Esophagus mucosa (tissue), 1 donor: ENCODE measurements at places on chromosomes 7 and 10.

DNA sequence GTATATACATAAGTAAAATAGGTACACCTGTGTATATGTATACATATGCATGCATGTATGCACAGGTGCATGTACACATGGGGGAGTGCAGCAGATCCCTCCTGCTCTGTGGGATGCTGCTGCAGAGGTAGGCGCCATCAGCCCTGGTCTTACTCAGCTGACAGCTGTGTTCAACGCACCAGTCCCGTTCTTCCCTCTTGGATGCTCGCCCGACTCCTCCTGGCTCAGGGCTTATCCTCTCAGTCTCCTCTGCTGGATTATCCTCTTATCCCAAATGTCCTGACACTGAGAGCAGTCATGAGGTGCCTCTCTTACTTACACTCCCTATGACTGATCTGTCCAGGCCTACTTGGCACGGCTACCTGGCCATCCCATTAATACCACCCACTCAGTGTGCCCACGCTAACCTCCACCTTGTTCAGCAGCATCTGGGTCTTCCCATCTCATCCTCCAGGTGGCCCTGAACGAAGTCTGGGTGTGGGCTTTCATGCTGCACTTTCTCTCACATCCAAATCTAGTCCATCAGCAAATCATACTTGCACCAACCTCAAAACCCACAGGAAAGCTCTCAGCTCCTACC, 357.1 kb downstream of the TCERG1L start:
- no peak for ATAC-seq

DNA sequence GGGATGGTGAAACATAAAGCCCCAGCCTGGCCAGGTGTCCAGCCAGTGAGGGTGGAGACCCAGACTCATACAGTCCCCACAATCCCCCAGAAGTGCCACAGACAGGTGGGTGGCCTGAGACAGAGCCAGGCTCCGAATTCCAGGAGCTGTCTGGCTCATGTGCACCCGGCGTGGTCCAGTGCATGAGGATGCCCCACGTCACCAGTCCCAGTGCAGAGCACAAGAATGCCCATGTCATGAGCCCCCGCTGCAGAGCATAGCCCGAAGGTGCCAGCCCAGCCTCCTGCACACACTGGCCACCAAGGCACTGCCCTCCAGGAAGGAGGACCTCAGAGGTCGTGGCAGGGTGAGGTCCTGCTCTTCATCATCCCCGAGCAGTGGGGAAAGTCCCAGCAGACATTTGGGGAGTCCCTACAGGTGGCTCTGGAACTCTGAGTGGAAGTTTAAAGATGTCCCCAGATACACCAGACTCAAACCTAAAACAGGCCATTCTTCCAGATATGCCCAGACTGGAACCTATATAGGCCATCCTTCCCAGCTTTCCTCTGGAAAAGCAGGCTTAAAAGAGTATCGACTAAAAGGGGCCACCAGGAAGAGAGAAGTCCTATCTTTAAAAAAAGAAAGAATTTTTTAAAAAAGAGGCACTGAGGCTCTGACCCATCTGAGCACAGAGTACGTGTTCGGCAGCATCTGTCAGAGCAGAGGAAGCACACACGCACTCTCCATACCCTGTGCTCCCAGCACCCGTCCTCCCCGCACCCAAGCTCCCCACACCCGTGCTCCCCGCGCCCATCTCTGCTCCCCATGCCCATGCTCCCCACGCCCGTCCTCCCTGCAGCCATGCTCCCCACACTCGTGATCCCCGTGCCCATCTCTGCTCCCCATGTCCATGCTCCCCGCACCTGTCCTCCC, 11.5 kb downstream of the DIP2C start:
- ATAC-seq: no peak

DNA sequence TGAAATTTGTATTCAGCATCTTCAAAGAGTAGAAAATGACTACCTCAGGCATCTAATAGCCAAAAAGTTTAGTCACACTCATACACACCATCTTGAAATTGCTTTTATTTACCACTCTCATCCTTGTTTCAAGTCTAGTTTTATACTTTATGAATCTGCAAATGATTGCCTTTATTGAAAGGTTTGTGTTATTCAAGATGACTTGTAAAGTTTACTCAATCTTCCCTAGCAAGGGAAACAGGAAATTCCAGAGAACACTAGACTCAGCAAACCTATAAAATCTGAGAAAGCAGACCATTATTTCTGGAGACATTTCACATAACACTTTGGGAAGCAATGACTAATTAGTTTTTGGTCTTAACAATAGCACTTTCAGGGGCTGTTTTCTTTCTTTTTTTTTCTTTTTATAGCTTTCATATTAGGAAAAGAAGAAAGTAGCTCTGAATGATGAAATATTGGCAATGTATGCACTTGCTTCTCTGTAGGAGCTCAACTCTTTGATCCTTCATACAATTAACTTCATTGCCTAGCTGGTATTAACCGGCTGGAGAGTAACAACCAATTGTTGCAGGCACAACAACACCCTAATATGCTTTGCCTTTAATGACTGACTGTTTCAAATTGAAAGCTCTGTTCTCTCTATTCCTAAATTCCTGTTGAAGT, 68.9 kb upstream of the HDAC9 start:
- no peak for ATAC-seq

GRCh38 chr10:31765541-31765940, 163.1 kb downstream of the ARHGAP12 start:
- ATAC-seq: no peak

- ATAC-seq: no peak
Measured at GRCh38 chr7:110841840-110842545, 248.9 kb upstream of the LRRN3 start.

GRCh38 chr7:29193316-29194205, 1.0 kb upstream of the CHN2 start:
- peak; percentile 22 for ATAC-seq

- peak; percentile 55 for ATAC-seq
Measured at GRCh38 chr10:121754666-121755065, 156.4 kb upstream of the FGFR2 start.

DNA sequence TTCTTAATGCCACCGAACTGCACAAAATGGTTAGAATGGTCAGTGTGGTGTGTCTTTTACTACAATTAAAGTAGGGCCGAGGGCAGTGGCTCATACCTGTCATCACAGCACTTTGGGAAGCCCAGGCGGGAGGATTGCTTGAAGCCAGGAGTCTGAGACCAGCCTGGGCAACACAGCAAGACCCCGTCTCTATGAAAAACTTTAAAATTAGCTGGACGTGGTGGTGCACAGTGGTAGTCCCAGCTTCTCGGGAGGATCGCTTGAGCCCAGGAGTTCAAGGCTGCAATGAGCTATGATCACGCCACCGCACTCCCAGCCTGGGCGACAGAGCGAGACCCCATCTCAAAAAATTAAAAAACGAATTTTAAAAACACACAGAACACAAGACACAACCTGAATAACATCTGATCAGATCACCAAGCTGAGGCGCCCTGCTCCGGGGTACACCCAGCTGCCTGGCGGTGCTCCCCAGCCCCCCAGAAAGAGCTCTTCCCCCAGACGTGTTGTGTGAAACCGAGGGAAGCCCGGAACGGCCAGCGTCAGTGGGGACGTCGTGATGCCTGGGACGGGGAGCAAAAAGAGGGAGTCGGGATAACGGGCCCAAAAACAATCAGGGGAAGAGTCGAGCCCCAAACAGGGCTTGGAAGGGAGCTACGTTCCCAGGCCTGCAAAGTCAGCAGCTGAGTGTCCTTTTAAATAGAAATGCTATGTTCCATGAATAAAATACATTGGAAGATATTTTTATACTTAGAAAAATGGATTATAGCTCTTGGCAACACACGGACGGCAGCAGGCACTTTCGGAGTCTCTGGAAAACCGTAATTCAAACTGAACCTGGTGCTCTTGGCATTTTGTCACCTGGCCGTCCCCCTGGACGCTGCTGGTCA, 80.7 kb upstream of the PDGFA start:
- no peak for ATAC-seq

DNA sequence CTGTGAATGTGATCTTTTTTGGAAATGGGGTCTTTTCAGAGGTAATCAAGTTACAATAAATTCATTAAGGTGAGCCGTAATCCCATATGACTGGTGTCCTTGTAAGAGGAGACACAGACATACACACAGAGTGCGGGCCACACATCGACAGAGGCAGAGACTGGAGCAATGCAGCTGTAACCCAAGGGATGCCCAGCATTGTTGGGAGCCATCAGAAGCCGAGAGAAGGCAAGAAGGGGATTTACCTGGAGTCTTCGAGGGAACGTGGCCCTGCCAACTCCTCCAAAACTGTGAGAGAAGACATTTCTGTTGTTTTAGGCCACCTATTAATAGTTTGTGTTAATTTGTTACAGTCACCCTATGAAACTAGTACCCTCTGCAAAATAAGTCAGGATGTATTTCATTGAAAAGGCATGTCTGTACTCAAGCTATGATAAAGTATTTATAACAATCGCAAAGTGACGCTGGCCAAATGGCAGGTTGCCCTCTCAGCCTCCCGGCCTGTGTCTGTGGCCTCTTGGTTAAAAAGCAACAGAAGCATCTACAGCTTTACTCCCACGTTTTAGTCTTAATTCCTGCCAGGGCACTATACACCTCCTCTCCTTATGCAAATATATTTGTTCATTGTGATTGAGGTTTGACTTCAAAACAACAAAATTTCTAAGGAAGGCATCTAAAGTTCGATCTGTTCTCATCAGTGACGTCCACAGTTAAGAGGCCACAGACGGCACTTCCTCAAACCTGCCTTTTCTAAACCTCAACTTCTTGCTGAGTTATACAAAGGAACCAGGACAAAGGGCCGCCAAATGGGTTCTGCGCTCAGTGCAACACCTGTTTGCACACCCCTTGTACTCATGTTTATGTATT, 46.8 kb downstream of the HIPK2 start:
- ATAC-seq: peak; percentile 43

DNA sequence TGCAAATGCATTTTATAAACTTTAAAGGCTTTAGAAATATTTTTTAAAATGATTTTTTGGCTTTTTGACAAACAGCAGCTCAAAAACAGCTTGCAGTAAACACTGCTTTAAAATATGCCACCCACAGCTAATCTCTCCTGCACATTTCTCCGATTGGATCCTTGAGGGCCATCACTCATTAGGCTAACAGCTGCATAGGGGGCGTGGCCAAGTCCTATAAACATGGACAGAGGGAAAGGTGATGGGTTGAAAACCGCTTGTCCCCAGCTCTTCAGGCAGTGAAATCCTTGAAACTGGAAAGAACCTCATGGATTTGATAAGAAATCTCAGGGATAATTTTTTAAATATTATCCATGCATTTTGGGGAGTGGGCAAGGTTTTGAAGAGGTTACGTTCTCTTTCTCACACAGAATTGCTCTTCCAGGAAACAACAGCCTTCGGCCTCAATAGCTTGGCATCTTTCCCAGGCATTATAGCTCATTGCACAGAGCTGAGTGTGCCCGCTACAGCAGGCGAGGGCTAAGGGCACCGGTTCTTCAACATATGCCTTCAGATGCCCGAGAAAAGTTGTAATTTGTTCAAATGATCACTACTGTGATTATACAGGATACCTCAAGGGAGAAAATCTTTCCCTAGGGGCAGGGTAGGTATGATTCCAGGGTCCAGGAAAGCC, 1.7 kb downstream of the PLEKHS1 start:
- peak; percentile 26 for ATAC-seq

GRCh38 chr7:37945336-37945735, 24.9 kb downstream of the EPDR1 start:
- ATAC-seq: no peak

DNA sequence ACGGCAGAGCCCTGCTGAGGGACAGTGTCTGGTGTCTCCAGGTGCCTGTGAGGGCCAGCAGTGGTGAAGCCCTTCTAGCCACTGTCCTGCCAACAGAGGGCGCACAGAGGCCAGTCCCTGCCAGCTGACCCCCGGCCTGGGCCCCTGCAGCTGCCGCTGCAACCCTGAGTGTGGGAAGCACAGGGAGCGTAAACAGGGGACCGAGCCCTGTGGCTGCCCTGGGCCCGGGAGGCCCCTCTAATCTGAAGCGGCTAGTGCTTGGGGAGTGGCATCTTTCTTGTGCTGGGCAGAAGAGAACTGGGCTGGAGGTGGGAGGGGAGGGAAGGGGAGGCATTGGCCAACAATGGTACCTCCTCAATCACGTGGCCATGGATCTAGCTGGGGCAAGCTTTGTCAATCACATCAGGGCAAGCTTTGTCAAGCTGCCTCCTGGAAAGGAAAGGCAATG, 34.6 kb downstream of the TRIM8 start:
- ATAC-seq: peak; percentile 44

DNA sequence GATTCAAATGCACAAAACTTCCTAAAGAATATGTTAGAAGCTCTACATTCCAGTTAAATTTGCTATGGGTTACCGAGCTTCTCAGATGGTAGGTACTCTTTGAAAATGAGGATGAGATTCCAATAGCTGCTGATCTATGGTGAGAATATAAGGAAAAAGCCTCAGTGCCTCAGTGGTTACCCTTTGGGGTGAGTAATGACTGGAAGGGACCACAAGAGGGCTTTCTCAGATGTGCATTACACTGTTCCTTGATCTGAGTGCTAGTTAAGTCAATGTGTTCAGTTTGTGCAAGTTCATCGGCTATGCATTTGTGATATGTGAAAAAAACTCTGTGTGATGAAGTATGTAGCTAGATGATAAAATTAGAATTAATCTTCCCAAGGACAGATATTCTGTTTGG, 3.5 kb downstream of the NRCAM start:
- peak; percentile 35 for ATAC-seq

GRCh38 chr10:54470324-54470631, 330.8 kb downstream of the PCDH15 start:
- ATAC-seq: no peak

DNA sequence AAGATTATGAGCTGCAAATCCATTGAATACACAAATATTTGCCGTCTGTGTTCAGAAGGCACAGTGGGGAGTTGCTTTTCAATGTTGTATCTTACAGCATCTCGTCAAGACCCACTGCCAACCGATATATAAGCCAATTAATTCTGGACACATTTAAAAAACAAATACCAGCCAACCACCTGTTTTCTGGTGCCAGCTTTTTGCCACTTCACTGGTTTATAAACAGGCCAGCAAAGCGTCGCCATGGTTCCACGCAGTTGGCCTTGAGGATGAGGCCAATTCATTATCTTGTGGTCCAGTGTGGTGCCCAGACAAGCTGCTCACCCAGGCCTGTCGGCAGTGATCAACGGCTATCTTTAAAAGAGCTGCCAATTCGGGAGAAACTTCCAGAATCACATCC, 321.0 kb downstream of the TCERG1L start:
- no peak for ATAC-seq

- ATAC-seq: no peak
Measured at GRCh38 chr7:351681-352480, 61.9 kb downstream of the FOXL3 start.

DNA sequence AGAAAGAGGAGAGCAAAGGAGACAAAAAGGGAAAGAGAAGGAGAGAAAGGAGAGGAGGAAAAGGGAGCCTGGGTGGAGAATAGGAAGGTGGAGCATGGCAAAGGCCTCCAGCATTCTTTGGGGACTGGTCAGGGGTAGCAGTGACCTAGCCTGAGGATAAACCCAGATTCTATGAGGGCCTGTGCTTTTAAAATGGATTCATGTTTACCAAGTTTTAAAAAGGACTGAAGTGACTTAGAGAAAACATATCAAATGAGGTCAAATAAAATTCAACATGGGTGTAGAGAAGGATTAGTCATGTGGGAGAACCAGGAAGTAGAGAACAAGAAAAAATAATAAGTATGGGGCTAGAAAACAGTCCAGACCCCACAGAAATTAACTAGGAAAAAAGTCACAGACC, 20.7 kb downstream of the CREB3L2 start:
- peak; percentile 12 for ATAC-seq
